ENCODE measurements at places on chromosomes 3 and 15. TPM values are rescaled to one million over a fixed set of nuclear protein-coding genes. Genes with fewer than 3 reads are reported as not detected.

VILL gene
- 5.3 TPM for total RNA-seq

PPCDC gene
- 9.2 TPM for total RNA-seq

ISG20 gene
- total RNA-seq, result 4.2 TPM

ASB14 gene
- under 0.01 TPM for total RNA-seq

SLC22A14 gene
- total RNA-seq, result not detected

MYLK gene
- total RNA-seq, result 611 TPM

FGF12 gene
- total RNA-seq, result 0.22 TPM

NR1I2 gene
- not detected for total RNA-seq

MKRN3 gene
- 0.37 TPM for total RNA-seq

ECE2 gene
- not detected for total RNA-seq

PLCL2 gene
- 10.6 TPM for total RNA-seq

UROC1 gene
- total RNA-seq, result not detected

ZNF197 gene
- total RNA-seq, result 18.3 TPM

LRTM1 gene
- total RNA-seq, result not detected

DISP2 gene
- under 0.01 TPM for total RNA-seq

KNL1 gene
- total RNA-seq, result 43.8 TPM

RLBP1 gene
- not detected for total RNA-seq

KIF15 gene
- total RNA-seq, result 7.4 TPM

CHRM5 gene
- total RNA-seq, result 0.75 TPM

PCSK6 gene
- 1.2 TPM for total RNA-seq

ITIH4 gene
- 0.66 TPM for total RNA-seq

GP9 gene
- not detected for total RNA-seq

CLDN11 gene
- 264 TPM for total RNA-seq

HERC2 gene
- 51.0 TPM for total RNA-seq

CTNNB1 gene
- 975 TPM for total RNA-seq

MEIS2 gene
- 72.7 TPM for total RNA-seq

Measured in uterine smooth muscle cell (primary cell).